H1 (cell line): ENCODE measurements at places on chromosomes 1 and 21.

GRCh38 chr1:218390618-218391017 lies 45.5 kb downstream of the TGFB2 start:
- DNase-seq, result no peak

- DNase-seq, result no peak
These were observed 225.8 kb downstream of the PTPRU start for GRCh38 chr1:29462096-29462495.

DNA sequence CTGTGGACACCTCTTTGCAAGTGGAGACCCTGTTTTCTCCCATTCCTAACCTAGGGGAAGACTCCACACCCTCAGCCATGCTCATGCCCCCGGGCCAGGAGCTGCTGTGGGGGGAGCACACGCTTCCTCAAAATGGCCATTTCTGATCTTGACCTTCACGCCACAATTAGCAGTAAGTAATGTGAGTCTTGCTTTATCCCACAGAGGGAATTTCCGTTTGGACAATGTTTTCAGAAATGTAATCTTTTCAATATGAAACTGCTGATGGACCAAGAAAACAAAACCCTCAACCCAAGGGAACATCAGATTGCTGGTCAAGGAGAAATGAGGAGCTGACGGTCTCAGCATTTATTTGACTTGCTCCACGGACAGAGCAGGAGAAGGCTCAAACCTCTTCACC lies 8.3 kb upstream of the KCNE1 start:
- no peak for DNase-seq

DNA sequence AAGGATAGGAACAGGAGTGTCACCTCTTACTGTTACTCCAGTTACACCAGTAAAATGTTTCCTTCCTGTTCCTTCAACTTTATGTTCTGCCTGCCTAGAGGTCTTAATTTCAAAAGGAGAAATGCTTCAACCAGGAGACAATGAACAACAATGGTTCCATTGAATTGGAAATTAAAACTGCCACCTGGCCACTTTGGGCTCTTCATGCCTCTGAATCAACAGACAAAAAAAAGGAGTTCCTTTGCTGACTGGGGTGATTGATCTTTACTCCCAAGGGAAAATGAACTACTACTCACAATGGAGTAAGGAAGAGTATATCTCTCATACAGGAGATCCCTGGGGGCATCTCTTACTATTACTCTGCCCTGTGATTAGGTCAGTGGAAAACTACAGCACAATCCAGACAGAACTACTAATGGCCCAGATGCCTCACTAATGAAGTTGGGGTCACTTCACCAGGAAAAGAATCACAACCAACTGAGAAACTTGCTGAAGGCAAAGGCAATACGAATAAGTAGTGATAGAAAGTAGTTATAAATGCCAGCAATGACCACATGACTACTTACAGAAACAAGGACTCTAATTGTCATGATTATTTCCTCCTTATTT lies 76.6 kb upstream of the PRDX6 start:
- DNase-seq, result no peak

- no peak for DNase-seq
These were observed 30.5 kb upstream of the KIF26B start for GRCh38 chr1:245124241-245124640.

DNA sequence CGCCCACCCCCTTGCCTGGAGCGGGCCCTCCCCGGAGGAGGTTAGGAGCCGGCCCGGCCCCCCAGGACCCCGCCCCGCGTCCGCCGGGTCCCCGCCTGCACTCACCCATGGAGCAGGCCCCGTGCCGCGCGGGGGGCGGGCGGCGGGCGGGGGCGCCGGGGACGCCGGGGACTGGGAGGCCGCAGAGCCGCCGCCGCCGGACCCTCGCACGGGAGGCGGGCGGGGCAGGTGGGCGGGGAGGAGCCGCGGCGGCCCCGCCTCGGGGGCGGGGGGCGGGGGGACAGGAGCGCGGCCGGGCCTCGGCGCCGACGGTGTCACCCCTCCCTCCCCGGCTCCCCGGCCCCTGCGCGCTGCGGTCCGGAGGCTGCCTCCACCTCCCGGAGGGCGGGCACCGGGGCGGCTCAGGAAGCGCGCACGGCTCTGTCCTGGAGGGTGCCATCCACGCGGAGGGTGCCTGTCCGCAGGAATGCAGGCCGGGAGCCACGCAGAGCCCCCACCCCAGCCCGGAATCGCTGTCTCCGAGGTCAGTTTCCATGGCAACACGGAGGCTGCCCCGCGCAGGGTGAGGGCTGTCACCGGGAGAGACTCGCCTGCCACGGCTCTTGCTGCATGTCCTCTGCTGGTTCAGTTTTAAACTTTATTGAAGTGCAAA lies 5.9 kb upstream of the PLEKHG5 start:
- DNase-seq, result no peak

- no peak for DNase-seq
These were observed at the start of gene NTRK1 for GRCh38 chr1:156860628-156861423. NTRK1 (plus strand) TSS chr1:156860865; CDS start chr1:156860935, 70 bp downstream.

- DNase-seq, result no peak
These were observed 37.9 kb downstream of the LRRIQ3 start for GRCh38 chr1:74160046-74160445.

GRCh38 chr1:91404151-91405012 lies at the start of gene HFM1:
HFM1 (minus strand) TSS chr1:91404837; CDS start chr1:91401082, 3,755 bp downstream.
- peak; percentile 88 for DNase-seq

GRCh38 chr1:152182431-152182830 lies 23.4 kb upstream of the RPTN start:
- no peak for DNase-seq

DNA sequence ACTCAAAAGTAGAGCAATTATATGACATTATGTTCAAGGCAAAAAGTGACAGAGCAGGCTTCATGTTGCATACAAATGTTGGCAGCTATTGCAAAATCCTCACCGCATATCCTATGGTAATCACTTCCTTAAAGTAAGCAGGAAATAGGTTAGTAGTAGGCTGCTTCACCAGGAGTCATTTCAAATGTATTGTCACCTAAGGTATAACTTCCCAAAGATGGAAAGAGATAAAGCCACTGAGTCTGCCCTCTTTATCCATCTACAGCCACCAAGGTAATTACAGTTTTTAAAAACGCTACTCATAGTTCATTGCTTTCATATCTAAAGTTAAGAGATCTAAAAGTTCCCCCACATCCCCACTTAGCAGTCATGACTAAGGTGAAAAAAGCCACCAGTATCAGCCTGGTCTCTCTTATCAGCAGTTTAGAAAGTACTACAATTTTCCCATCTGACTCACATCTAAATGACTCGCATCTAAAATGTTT lies 31.6 kb upstream of the UBE2U start:
- DNase-seq, result no peak

DNA sequence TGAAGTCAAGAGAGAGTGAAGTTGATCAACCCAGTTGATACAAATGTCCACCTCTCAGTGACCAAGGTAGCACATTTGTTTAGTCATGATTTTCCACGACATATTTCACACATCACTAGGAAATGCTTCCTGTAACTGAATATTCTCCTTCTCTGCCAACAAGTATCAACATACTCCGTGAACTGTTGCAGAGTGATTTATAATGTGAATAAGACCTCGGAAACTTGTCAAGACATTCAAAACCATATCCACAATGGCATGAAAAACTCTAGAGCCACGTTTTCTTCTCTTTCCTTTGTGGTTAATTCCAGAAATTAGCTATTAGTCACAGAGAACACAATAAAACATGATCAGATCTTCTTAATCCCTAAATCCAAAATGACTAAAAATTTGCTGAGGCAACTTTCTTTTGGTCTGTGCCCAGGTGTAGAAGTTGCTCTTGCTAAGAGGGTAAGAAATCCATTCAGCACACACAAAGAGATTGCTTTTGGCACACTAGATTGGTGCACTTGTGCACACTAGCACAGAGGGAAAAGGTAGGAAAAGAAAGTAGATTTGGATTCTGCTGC lies 244.3 kb upstream of the NRIP1 start:
- DNase-seq, result no peak

- no peak for DNase-seq
These were observed 103.9 kb upstream of the SYT6 start for GRCh38 chr1:114257554-114257953.
